ENCODE measurements at places on chromosomes 16 and 17.

DNA sequence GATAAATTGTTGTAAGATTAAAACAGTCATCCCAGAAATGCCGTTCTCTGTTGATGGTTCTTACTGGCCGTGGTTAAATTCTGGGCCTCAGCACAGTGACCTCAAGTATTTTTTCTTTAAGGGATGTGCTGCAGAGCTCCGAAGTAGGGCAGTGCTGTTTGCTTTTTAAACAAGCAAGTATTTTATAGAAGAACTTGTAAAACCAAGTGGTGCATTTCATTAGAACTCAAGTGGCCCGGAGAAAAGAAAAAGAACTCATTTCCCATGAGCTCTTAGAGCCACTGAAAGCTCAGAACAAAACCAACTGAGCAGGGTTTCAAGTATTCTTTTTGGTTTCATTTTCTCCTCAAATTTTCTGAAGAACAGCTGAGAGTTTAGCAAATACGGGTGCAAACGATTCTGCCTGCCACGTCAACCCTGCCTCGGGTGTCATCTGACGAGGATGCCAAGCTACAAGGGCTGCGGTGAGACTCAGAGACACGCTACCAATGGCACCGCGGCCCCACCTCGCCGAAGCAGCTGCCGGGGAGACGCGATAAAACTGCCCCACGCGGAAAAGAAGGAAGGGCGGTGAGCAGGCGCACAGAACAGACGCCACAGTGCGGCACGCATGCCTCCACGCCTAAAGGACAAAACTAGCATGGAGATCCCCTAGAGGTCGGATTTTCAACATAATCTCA is 6.3 kb downstream of the LMF1 start:
- no peak for DNase-seq

DNA sequence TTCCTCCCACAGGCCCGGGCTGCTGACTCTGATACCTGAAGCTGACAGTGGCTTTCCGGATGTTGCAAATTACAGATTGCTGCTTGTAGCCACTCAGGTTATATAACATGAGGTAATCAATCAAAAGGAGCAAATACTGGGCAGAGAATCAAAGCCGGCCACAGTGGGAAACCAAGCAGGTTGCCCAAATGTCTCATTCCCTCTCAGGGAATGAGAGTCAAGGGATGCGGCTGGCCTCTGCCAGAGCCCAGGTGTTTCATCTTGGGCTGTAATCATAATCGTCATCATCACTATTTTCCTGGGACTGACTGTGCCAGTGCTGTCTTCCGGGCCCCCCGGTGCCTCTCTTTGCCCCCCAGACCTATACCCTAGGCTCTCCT is 292.4 kb upstream of the FOXF1 start:
- DNase-seq: no peak

DNA sequence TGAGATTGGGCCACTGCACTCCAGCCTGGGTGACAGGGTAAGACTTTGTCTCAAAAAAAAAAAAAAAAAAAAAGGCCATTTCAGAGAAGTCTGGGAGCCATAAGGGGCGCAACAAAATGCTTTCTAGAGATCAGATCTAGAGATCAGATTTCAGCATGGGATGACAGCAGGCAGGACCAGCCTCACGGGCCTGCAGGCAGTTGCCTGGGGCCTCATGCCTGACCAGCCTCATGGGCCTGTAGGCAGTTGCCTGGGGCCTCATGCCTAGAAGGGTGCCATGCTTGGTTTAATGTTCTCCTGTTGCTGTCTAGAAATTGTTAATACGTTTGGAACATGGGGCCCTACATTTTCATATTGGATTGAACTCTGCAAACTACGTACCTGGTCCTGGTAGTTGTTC is 59.4 kb downstream of the MARF1 start:
- no peak for DNase-seq

- DNase-seq: peak; percentile 71
These were observed 747 bp downstream of the ATXN7L3 start for GRCh38 chr17:44198721-44199552.

GRCh38 chr17:47776330-47777197 is 43.5 kb downstream of the TBX21 start:
- peak; percentile 67 for DNase-seq

- DNase-seq: peak; percentile 44
These were observed 5.2 kb upstream of the NUBP1 start for GRCh38 chr16:10738231-10739077.

DNA sequence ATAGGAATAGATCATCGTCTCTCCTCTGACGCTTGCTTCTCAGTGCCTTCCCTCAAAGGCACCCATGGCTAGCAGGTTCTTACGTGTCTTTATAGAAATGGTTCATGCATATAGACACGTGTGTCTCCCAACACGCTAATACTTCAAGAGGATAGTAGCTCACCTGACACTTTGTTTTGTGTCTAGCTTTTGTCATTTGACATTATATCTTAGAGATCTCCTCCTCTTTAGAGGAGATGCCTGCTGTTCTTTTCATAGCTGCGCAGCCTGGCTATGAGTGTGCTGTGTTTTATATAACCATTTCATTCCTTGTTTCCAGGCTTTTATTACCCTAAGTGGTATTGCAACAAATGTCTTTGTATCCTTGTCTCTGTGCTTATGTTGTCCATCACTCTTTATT is 411.7 kb downstream of the CPPED1 start:
- no peak for DNase-seq

DNA sequence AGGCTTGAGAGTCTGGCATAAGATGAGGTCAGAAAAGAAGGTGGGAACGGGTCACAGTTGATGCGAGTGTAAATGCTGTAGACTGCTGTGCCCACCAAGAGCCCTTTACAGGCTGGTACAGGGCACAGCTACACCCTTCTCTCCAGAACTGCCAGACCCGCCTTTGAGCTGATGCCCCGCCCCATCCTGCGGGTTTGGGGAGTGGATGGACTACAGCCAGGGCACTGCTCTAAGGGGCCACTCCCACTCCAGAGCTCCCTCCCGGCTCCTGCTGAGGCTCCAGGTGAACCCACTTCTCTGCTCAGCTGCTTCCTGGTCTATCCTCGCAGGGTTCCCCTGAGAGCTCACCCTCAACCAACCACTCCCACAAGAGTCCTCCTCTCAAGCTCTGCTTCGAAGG is 12.3 kb downstream of the MEIOB start:
- DNase-seq: no peak

DNA sequence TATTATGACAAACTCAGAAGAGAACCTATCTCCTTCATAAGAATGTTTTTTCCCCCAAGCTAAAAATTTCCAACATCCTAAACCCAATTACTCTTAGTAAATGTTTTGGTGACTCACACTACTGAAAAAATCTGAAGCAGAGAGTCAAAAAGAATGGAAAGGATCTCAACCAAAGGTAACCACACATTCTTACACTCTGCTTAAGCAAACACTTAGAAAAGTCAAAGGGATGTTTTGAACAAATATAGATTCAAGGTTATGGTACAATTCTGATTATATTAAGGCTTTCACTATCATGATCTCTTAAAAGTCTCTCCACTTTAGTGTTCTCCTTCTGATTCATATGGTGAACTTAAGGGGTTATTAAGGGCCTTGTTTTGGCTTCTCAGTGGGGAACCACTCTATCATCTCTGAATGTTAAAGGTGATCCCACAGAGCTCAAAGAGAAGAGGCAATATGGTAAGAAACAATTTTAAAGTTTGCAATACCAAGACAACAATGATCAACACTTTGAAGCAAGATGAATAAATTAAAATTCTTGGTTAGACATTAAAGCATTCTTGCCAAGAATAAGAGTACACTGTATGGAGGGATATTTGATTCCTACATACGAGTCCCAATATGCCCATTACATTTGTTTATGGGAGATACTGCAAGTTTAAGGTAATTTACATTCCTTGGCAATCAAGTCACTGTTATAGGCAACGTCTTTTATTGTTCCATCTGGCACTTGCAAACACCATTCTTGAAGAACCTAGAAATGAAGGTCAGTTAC is 69.2 kb downstream of the CDC27 start:
- DNase-seq: no peak

GRCh38 chr17:13599168-13599577 is 2.6 kb downstream of the HS3ST3A1 start:
- DNase-seq: no peak

DNA sequence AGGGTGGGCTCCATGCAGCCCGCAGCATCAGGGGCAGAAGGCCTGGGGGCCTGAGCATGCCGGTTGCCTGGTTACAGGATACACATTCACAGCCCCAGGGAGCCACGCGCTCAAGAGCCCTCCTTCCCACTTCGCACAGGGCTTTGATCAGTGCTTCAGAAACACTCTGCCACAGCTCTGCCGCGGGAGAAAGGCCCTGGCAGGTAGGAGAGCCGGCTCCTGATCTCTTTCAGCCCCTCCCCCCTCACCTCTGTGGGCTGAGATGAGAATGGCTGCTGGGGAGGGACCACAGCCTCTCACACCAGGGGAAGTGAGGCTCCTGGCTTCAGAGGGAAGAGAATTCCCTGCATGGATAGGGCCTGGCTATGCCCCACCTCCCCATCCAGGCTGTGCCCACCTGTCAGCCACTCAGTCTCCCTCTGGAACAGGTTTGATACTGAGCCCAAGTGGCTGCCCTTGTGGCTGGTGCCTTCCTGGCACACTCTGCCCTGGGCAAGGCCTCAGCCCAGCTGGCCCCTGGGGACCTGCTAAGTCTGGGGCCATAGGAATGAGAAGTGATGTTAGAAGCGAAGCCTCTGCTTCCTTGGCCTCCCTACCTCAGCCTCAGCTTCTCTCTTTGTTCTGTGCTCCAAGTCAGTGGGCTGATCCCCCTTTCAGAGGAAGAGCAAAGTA is 8.6 kb downstream of the DOK4 start:
- DNase-seq: no peak

DNA sequence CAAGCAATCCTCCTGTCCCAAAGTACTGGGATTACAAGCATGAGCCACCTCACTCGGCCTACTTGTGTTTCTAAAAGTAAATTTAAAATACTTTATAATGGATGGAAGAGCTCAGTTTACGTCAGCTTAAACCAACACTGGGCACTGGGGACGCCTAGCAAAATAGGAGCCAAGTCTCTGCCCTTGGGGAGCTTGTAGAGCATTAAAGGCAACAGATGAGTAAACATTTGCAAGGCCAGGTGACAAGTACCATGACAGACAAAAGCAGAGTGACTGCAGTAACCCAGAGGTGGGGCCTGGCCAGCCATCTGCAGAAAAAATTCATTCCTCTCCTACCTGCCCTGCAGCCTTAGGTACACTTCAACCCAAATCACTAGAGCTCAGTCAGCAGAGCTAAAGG is 12.1 kb upstream of the NLK start:
- no peak for DNase-seq

All from GM19239 (cell line).